Lung microvascular endothelial cell (primary cell): ENCODE measurements at places on chromosomes 7 and 10. TPM values are rescaled to one million over a fixed set of nuclear protein-coding genes. Genes with fewer than 3 reads are reported as not detected.

DNA sequence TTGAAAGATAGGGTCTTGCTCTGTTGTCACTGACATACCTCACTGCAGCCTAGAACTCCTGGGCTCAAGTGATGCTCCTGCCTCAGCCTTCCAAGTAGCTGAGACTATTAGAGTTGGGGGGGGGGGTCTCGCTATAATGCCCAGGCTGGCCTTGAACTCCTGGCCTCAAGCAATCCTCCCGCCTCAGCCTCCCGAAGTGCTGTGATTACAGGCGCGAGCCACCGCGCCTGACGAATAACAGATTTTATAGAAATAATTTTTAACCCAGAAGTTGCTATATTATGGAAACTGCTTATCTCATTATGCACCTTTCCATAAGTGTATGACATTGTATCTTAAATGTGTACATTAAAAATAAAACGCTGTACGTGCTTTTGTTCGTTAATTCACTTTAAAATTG, 846 bp downstream of the ANKRD26 start:
- no peak for DNase-seq

DNA sequence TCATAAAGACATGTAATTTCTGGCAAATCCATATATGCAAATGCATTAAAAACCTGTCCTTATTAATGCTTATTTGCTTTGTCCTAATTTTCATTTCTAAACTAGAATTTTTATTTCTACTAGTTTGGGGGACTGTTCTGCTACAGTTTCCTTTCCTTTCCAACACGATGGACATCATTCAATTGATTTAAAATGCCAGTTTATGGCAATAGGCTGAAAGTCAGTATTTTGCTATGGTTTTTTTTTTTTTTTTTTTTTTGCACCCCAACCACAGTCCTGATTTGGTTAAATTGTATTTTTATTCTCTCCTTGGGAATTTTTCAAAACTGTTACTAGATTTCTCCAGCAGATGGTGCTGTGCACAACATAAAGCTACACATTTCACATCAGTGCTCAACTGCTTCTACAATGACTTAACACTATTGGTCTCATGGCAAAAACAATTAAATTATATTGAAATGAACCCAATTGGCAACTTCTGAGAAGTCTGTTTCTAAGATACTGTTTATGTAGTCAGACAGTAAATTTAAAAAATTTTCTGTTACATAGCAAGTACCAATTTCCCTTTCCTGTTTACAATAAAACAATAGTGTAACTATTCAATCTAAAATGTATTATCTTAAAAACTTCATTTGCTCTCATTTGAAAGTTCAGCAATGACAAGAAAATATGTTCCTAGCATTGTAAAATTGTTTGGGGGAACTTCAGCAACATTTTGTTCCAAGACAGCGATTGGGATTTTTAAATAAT, 193.8 kb upstream of the CCDC6 start:
- DNase-seq, result peak; percentile 78

DNA sequence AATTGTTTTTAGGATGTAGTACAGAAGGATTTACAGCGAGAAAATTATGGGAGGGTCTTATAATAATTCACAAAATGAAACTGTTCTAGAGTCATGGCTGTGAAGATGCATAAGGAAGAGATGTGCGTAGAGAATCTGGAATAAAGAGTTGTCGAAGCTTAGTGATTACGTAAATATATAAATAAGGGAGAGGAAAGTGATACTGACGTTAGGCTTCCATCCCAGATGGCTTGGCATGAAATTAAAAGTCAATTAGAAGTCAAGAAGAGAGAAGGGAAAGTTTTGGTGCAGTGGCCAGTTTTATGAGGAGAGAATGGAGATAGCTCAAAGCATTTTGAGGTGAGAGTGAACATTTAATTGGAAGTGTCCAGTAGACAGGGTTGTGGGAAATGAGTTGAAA, 85.5 kb downstream of the LCOR start:
- no peak for DNase-seq

GRCh38 chr10:34374356-34375045, 440.6 kb downstream of the PARD3 start:
- DNase-seq, result no peak

SPDYE2 gene
- not detected in 2 replicates for total RNA-seq

CYP2C19 gene
- total RNA-seq, result not detected in 2 replicates

MLXIPL gene
- not detected in 2 replicates for total RNA-seq
